ENCODE measurements at places on chromosomes 6 and 20. TPM values are rescaled to one million over a fixed set of nuclear protein-coding genes. Genes with fewer than 3 reads are reported as not detected.

The RAB44 gene
- under 0.01 TPM for total RNA-seq

The DDO gene
- 2.8 TPM for total RNA-seq

The EYS gene
- under 0.01 TPM for total RNA-seq

The SLC16A10 gene
- not detected for total RNA-seq

The CTCFL gene
- total RNA-seq = not detected

The OTOR gene
- total RNA-seq = not detected

The HUS1B gene
- 0.77 TPM for total RNA-seq
